ENCODE measurements at places on chromosomes 2 and 18. TPM values are rescaled to one million over a fixed set of nuclear protein-coding genes. Genes with fewer than 3 reads are reported as not detected.

- no peak for DNase-seq
Observed at GRCh38 chr18:3051718-3052410, 38.9 kb upstream of the LPIN2 start.

GRCh38 chr2:31075431-31075830 lies 62.8 kb downstream of the GALNT14 start:
- no peak for DNase-seq

The SH3RF3 gene
- 8.7 TPM for total RNA-seq

- no peak for DNase-seq
Observed at GRCh38 chr2:136141510-136142149, 23.7 kb upstream of the CXCR4 start.

The CPLX4 gene
- not detected for total RNA-seq

The RUFY4 gene
- total RNA-seq, result not detected

DNA sequence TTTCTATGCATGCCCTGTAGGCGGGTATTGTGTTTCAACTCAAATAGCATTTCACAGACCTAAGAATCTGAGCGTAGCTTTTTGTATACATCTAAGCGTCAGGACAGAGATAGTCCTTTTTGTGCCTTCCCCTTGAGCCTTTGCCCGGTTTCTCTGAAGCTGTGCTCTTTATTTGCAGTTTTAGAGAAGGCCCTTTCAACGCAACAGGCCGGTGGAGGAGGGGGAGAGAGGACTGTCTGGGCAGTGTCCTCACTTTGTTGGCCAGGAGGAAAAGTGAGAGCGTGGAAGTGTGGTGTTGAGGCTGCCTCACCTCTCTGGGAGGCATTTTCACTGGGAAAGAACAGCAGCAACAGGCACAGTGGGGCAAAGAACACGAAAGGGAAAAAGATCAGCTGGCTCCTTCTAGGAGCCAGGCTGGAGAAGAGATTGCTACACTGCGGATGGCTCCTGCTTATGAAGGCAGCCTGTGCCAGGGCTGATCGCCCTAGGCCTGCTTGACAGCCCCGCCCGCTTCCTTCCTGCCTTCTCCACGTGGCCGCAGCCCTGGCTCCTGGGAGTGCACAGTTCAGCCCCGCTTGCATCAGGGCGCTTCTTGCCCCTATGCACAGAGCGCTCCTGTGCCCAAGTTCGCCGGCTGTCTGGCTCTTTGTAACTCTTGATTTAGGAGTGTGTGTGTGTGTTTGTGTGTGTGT lies 195.6 kb upstream of the POU3F3 start:
- peak; percentile 43 for DNase-seq

- no peak for DNase-seq
Observed at GRCh38 chr2:72077702-72078169, 69.9 kb downstream of the CYP26B1 start.

The PMS1 gene
- 74.1 TPM for total RNA-seq

The CNGA3 gene
- total RNA-seq, result not detected

GRCh38 chr2:55451699-55452098 lies 32.0 kb upstream of the CCDC88A start:
- no peak for DNase-seq

- DNase-seq, result peak; percentile 46
Observed at GRCh38 chr18:36711813-36712444, 116.9 kb downstream of the TPGS2 start.

GRCh38 chr2:162821176-162821575 lies 17.4 kb downstream of the KCNH7 start:
- no peak for DNase-seq

GRCh38 chr18:76710646-76711520 lies 111.5 kb upstream of the ZNF236 start:
- no peak for DNase-seq

GRCh38 chr2:50672282-50672681 lies 359.6 kb downstream of the NRXN1 start:
- no peak for DNase-seq

The STON1 gene
- 55.6 TPM for total RNA-seq

The GPAT2 gene
- not detected for total RNA-seq

DNA sequence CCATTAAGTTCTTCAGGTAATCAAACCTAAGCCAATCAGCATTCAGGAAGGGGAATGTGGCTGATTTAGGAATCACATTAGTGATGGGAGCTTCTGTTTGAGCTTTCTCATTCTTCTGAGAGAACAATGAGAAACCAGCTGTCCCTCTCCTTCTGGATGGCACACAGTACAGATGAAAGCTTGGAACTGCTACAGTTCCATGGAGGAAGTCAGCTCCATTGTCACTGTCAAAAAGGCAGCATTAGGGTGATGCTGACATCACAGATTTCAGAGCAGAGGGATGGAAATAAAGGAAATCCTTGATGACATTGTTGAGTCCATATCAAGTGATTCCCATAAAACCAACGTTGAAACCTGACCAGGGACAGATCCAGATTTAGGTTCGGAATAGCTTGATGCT lies 36.1 kb upstream of the ACYP2 start:
- no peak for DNase-seq

DNA sequence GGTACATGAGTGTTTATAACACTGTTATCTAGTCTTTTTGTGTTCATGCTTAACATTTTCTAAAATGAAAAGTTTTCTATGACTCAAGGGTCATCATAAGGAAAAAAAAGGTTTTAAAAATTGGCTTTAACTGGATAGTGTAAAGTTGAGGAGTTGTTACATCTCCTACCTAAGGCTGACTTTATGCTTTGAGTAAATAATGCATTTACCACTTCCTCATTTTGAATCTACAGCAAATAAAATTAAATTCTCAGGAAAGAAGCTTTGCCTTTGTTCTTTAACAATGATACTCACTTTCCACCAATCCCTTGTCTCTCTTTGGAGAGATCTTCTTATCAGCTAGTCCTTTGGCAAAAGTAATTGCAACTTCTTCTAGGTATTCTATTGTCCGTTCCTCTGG lies 29.7 kb downstream of the HADHA start:
- no peak for DNase-seq

DNA sequence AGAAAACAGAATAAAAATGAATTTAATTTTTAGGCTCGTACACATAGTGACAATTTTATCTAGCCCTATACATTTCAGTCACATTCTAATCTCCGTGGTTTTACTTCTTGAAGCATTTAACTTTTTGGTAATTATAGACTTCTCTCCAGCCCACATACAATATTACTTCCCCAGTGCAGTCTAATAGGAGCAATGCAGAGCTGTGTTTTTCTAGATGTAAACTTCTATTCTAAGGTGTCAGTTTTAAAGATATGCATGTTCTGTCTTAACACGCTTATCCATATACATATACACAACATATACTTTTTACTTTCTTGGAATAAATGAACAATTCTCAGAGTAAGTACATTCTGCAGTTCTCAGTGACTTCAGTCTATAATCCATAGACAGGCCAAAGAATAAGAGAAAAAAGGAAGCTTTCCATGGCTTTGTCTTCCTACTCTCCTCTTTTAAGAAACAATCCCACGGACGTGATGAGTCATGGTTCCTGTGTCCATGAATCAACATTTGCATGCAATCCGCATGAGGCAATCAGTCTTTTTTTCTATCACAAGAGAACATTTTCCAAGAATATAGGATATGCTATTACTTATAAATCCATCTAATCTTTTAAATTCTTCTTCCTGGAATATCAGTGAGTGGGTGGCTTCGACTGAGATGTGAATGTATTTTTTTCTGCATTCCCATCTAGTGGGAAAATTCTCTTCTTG lies 42.8 kb downstream of the CCDC102B start:
- no peak for DNase-seq

DNA sequence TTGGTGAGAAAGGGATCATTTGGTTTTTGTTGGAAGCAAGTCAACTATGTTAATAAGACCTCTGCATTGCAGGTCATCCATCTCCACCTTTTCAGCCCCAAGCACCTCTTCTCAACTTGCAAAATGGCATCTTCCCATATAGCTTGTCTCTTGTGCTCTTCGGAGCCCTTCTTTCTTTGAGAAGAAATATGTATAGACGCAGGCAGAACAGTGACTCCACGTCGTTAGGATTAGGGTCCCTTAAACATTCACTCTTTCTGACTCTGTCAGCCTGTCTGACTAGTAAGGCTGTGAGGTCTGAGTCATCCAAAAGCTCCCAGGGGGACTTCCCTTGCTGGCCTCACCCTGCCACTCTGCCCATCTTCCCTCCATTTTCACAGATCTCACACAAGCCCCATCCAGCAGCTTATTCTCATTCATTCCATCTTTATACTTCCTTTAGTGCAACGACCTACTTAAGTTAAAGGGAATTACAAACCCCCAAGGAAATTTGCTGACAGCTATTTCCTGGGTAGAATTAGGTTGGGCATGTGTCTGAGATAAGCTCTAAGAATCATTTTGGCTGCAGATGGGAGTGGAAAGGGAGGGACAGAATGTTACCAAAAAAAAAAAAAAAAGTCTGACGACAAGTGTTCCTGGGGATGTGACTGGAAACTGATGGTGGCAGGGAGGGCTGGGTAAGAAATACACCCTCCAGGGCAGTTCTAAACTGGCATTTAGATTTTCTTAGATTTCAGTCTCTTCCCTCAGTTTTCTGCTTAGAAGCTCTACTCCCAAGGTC lies 37.7 kb upstream of the MEX3C start:
- DNase-seq, result no peak

GRCh38 chr18:79764131-79764530 lies 33.6 kb upstream of the KCNG2 start:
- DNase-seq, result no peak

DNA sequence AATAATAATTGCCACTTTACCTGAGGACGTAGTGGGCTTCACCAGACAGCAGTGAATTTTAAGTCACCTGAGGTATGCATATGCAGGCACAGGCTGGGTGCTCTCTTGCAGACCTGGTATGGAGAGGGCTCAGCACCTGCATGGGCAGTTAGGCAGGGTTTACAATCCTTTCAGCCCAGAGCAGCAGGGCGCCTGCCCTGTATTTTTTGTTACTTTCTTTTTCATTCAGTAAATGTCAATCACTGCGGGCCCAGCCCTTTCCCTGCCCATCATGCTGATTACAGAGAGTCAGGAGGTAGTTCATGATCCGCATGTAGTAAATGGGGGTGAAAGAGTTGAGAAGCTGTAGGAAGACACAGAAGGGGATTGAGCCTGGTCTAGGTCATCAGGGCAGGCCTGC lies 147.0 kb upstream of the ALPP start:
- DNase-seq, result no peak

DNA sequence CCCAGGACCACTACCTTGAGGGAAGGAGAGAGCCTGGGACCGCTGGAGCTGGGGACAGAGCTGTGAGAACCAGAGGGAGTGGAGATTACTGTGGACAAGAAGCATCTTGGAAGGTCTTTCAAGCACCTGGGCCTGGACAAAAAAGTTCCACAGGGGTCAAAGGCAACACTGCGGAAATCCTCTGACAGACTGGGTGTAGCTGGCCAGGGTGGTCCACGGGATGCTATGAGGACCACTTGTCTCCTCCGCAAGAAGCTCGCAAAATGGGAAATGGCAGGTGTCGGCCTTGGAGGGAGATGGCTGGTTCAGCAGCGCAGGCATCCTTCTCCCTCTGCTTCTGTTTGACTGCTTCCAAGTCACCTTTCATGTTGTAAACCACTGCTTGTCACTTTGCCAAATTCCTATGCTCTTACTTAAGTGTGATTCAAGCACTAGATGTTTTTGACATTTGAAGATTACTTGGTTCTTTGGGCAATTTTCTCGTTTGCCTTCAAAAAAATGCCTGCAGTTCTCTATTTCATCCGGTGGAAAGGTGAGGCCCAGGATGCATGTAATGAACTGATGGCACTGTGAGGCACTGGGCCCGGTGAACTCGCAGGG lies 27.7 kb downstream of the KLHL29 start:
- no peak for DNase-seq

- DNase-seq, result peak; percentile 65
Observed at GRCh38 chr18:9709304-9709877, 1.3 kb downstream of the RAB31 start.

The D2HGDH gene
- total RNA-seq, result 5.3 TPM

The NYAP2 gene
- not detected for total RNA-seq

DNA sequence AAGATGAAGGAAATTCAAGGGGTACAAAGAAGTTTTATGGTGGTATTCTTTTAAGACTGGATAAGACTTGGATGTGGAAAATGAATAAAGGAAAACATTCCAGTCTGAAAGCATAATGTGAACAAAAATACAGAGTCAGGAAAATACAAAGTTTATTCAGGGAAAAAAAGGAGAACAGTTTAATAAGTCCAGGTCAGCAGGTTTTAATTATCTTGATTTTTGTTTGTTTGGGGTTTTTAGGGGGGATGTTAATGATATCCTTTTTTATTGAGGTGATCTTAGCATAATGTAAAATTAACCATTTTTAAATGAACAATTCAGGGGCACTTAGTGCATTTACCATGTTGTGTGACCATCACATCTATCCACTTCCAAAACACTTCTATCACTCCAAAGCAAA lies 80.6 kb downstream of the NBAS start:
- no peak for DNase-seq

DNA sequence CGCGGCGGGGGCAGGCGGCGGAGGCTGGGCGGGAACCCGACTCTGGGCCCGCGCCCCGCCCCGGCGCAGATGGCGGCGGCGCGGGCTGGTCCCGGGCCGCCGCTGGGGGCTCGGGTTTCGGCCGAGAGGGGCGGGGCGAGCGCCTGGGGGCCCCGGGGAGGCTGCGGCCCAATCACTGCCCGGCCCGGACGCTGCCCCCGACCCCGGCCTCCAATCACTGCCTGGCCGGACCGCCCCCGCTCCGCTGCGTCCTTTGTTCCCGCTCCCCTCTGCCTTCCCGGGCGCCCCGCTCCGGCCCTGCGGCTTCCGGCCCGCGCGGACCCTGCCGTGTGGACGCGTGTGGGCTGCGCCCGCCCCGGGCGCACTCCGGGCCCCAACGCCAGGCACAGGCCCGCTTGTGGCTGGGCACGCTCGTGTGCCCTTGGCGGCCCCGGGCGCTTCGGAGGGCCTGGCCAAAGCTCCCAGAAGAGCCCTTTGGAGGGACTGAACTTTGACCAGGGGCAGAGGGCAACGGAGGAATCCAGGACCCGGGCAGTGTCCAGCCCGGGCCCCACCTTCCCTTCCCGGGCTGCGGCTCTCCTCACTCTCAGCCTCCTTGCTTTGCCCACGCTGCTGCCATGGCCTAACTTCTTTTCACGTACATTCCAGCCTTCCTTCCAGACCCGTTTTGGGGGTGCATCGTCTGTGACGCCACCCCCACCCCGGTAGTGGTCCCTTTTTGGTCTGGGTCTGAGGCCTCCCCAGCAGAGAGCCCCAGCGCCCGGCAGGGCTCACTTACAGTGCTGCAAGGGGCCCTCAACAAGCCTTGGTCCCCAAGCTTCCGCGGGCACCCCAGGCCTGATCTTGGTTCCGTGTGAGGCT lies 27.1 kb upstream of the PTMA start:
- peak; percentile 92 for DNase-seq

DNA sequence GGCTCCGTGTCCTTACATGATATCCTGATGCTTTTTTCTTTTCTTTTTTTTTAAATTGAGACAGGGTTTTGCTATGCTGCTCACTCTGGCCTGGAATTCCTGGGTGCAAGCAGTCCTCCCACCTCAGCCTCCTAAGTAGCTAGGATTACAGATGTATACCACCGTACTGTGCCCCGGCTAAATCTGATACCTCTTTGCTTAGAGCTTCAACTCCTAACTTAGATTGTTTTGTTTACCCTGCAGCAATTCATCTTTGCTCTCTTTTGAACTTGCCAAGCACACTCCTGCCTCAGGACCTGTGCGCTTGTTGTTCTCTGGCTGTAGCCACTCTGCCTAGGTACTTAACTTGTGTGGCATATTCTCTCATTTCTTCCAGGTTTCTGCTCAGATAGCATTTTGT lies 24.5 kb downstream of the RAB10 start:
- no peak for DNase-seq

Data from uterus (tissue), 4 donors.